Fibroblast of skin of left biceps (primary cell): ENCODE measurements at places on chromosomes 2 and 18.
A peak's percentile ranks its signal among the peaks of the same experiment; 100 is the strongest.

DNA sequence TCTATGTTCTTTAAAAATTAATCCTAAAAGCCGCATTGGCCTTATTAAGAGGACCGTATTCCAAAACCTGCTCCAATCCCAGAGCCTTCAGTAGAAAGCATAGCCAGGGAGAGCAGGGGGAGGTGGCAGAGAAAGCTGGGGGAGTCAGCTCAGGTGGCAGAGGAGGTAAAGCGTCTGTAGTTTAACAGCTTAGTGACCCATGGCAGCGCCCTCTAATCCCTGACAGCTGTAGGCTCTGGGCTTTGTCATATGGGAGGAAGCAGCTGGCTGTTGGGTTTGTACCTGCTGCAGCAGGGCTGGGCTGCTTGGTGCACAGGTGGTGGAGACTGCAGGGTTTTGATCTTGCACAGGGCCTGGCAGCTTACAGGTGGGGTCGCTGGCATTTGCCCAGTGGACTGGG lies 50.6 kb downstream of the THNSL2 start:
- DNase-seq = no peak

DNA sequence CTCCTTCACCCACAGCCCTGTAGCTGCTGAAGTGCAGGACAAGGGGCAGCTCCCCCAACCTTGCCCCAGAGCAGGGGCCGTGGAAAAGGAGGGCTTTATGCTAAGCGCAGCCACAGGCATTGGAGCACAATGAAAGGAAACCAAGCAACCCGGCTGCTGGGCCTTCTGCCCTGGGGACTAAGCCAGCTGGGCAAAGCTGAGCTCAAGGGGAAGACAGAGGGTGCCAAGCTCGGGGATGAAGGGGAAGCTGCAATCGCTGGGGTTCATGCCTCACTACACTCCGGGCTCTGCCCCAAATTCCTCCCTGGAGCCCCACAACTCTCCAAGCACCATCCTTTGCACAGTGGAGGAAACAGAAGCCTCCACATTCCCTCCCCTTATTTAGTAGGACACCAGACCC lies 12.4 kb downstream of the SFXN5 start:
- no peak for DNase-seq

DNA sequence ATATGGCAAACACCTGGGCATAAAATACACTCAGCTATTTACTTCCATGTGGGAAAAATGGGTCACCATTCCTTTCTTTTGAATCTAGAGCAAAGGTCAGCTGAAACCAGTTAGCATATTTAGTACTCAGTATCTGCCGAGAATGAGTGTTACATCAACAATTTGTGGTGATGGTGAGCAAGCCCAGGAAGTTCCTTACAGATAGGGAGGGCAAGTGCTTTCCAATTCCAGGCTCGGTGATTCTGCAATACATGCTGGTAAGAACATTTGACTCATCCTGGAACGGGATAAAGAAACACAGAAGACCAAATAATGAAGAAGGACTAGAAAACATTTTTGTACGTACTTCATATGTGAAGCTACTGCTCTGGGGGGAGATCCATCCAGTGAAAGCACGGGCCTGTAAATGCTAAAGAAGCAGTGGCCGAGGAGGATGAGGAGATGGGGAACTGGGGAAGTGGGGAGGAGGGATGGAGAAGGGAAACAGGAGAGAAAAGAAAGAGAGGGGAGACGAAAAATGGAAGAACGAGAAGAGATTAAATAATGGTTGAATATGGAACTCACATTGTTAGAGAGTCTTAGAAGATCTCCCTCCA lies 251.9 kb downstream of the TTC32 start:
- peak; percentile 92 for DNase-seq

GRCh38 chr2:133407341-133407740 lies 160.9 kb downstream of the NCKAP5 start:
- DNase-seq = no peak

GRCh38 chr2:233259730-233260129 lies 8.3 kb downstream of the ATG16L1 start:
- DNase-seq = no peak

DNA sequence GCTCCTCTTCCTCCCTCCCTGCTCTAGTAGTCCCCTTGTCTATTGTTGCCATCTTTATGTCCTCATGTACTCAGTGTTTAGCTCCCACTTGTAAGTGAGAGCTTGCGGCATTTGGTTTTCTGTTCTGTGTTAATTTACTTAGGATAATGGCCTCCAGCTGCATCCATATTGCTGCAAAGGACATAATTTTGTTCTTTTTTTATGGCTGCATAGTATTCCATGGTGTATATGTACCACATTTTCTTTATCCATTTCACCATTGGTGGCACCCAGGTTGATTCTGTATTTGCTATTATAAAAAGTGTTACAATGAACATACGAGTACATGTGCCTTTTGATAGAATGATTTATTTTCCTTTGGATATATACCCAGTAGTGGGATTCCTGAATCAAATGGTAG lies 12.5 kb downstream of the PIKFYVE start:
- no peak for DNase-seq

- no peak for DNase-seq
These were observed 247.7 kb downstream of the ZNF385B start for GRCh38 chr2:179613701-179614100.

GRCh38 chr2:208033701-208034502 lies 8.6 kb upstream of the PLEKHM3 start:
- DNase-seq = no peak

GRCh38 chr2:174617120-174617519 lies 19.5 kb upstream of the WIPF1 start:
- no peak for DNase-seq

DNA sequence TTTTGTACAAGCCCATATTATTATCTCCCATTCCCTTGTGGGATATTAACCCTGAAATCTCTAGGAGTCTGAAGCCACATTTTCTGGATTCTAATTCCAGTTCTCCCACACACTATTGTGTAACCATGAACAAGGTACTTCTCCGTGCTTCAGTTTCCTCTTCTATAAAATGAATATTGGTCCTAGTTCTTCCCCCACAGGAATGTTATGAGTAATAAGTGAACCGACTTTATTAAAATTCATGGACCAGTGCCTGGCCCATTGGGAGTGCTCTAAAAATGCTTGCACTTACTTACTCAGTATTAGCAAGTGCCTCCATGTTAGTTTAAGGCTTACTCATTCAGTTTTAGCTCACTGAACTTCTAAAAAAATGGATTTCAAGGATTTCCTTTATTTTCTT lies 1.4 kb upstream of the ACMSD start:
- peak; percentile 85 for DNase-seq

DNA sequence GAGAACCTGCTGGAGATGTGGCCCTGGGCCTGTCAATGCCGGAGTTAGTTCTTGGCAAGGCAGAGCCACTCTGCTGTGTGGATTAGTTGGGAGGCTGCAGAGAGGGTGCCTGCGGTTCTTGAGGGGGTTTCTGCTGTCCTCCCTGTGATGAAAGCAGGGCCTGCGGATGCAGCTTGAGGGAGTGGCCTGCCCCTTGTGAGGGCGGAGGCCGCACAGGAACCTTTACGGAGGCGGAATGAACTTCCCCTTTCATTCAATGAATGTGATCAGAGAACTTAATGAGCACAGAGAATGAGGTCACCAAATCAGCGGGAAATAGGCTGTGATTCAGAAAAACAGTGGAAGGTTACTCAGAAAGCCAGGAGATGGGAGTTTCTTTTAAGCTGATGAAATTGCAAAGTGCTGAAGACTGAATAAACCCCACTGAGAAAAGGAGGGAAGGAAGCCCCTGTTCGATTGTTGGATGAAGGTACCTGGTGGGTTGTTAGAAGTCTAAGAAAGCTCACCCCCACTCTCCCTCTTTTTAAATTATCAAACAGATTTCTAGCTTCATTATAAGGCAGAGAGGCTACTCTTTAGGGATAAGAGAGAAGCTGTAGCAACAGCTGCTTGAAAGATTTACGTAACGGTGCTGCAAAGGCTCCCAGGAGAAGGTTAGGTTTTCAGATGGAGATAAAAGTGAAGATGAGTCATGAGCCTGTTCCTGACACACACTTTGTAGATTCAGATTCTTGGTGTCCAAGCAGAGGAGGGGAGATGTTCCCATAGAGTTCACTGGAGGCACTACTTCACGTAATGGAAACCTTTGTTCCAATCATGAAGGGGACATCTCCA lies 47.4 kb downstream of the VWA3B start:
- no peak for DNase-seq

DNA sequence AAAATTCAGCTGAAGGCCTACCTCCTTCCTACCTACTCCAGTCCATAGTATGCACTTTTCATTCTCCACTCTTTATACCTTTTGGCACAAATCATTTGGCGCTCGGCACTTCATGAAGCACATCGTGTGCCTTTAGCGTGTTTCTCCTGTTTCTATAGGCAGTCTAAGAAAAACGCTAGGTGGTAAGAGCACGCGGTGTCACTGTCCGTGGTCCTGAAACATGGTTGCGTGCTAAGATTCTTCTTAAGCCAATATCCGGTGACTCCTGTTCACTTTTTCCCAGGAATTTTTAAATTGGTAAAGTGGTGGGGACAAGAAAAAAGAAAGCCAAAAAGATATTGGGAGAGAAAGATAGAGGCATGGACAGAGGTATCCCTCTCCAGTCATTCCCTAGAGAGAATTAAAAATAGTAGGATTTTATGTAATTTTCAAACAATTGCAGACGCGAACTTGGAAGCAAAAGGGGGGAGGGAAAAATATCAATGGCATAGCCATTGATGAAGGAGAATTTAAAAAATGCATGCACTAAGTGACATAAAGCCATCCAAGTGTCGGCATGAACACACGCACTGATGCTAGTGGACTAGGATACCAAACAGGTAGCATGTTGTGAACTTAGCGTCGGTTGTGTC lies 1.4 kb upstream of the CTNNA2 start:
- DNase-seq = peak; percentile 4

DNA sequence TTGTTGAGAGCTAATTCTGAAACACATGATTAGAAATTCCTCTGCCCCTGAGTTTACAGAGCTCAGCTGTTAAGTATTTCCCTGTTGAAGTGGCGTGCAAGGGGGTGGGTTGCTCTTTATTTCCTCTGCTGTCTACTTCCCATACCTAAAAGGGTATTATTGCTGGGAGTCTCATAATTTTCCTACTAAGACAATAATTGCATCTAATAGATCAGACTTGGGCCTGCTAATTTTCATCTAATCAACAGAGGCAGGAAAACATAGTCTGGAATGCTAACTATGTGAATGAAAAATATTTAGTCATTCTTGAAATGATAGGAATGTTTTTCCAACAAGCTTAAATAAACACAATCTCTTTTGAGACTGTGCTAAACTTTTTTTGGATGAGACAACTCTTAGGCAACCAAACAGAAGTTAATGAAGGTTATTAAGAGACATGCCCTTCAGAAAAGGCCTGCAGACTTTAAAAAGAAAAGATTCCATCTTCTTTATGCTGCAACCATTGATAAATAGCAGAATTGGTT lies 111.4 kb downstream of the FEZ2 start:
- peak; percentile 74 for DNase-seq

- DNase-seq = no peak
These were observed 451.1 kb upstream of the NETO1 start for GRCh38 chr18:73318739-73319479.

- DNase-seq = no peak
These were observed 11.2 kb downstream of the GAREM2 start for GRCh38 chr2:26184121-26184520.

GRCh38 chr2:219002395-219003266 lies 9.4 kb upstream of the CRYBA2 start:
- DNase-seq = no peak

DNA sequence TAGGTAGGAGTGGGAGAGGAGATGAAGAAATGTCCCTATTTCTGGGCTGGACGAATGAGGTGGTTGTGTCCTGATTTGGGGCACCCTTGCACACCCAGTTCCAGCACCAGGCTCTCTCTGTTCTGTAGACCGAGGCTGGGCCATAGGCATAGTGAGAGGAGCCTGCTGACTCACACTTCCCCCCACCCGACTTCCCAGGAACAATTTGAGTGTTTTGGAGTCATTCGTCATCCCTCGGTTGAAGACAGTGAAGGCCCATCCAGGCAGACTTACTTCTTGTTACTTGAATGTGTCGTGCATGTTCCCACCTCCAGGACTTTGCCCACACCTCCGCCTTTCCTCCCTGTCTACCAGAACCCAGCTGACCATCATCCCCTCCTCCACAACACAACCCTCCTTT lies 179.1 kb downstream of the HAUS1 start:
- DNase-seq = no peak

- DNase-seq = no peak
These were observed 78.2 kb downstream of the PTGR3 start for GRCh38 chr18:75130591-75131328.

GRCh38 chr2:232058063-232058877 lies 96.8 kb downstream of the DIS3L2 start:
- no peak for DNase-seq

DNA sequence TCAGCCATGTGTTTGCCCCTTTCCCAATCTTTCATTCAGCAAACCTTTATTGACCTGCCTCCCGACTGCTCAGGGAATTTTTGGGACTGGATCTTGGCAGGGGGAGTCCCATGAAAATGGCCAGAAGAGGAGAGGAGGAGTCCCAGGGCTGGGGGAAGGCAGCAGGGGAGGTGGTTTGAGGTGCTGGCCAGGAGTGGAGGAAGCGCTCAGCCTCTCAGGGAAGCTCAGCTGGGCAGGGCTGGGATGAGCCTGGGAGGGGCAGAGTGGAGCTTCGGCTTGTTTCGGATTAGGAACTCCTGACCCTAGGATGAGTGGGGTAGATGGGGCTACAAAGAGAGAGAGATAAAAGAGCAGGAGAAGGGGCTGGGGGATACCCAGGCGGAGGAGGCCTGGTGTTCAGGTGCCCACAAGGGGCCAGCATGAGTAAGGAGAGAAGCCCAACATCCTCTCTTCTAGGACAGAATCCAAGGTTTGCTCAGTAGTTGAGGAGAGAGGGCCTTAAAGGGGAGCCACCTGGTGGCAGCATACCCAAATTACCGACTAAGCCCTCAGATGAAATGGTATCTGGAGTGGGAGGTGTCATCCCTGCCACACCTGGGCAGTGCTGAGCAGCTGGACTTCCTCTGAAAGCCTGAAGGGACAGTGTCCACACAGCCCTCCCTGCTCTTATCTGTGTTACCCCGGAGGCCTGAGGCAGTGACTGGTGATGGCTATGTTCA lies 91.1 kb downstream of the INHBB start:
- DNase-seq = no peak

DNA sequence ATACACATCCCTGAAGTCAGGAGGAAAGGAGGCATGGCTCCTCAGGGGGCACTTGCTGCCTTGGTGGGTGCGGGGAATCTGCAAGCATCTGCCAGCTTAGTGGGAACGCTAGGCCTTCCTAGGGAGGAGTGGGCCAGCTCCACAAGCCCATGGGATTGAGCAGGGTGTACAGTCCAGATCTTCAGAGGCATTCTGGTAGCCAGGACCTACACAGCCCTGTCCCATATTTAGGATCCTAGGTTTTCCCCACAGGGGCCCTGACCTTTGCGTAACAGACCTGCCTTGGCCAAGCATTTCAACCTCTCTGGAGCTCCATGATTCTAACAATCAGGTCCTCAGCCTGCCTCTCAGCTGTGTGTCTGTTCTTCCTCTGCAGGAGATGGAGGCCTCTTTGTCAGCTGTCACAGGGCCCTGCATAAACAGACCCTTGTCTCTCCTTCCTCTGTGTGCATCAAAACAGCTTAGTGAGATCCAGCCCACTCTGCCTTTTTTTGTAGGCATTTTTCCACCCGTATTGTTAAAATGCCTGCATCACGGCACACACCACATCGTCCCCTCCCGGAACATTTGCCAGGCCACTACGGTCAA lies 140.2 kb upstream of the NDUFV2 start:
- DNase-seq = no peak
